Keratinocyte (primary cell): ENCODE measurements at places on chromosomes 13 and 19.

DNA sequence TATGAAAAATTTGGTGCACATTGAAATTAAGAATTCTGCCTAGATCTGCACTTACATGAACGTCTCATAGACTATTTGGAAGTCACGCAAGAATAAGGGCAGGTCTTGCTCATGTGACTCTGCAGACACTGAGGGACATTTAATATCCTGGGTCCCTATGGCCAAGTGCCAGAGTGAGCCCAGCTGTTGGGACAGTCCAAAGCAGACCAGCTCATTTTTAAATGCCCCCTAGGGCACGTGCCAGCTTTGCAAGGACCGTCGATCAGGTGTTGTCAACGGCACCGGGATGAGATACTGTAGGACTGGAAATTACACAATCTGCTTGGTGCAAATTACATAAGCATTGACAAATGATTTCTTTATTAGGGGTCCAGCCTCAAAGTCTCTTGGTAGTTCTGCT lies 293.6 kb downstream of the TEX29 start:
- no peak for DNase-seq

- no peak for DNase-seq
Observed at GRCh38 chr19:16590876-16591802, 18.9 kb upstream of the SLC35E1 start.

DNA sequence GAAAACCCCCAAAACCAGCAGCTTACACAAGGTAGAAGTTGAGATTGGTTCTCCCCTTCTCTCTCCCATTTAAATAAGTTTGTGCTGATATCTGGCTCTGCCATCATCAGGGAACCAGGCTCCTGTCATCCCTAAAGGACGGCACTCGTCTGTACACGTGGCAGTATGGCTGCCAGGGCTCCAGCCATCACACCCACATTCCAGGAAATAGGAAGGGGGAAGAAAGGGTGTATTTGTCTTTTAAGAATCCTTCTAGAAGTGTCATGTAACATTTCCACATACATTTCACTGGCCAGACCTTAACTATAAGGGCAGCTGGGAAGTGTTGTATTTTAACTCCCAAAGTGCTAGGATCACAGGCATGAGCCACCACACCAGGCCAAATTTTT lies 10.1 kb downstream of the SPC24 start:
- no peak for DNase-seq

DNA sequence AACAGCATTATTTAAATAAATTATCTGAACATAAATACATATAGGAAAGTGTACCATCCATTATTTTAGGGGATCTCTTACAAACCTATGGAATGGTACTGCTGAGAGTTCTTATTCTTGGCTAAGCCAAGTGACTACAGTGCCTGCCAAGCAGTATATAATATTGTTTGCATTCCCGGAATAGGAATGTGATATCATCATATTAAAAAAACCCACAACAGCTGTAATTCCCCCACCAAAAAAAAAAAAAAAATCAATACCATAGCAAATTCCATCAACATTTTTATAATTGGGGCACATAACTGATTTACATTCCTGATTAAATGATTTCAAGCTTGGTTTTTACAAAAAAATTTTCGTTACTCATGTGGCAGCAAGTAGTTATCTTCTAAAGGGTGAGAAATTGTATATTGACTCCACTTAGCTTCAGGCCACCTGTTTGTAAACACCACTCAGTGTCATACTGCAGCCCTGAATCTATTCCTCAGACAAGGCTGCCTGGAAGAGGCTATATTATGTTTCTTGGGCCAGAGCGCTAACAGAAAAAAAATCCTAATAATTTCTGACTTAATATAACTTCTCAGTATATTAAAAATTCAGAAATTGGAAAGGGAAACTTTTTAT lies 278.1 kb downstream of the DNAJC15 start:
- DNase-seq: no peak

- no peak for DNase-seq
Observed at GRCh38 chr13:113969973-113970611, 3.8 kb downstream of the C13orf46 start.

- peak; percentile 49 for DNase-seq
Observed at GRCh38 chr13:110286833-110287819, 19.8 kb downstream of the COL4A1 start.

- peak; percentile 98 for DNase-seq
Observed at GRCh38 chr19:45446944-45447343, 20.9 kb upstream of the FOSB start.

DNA sequence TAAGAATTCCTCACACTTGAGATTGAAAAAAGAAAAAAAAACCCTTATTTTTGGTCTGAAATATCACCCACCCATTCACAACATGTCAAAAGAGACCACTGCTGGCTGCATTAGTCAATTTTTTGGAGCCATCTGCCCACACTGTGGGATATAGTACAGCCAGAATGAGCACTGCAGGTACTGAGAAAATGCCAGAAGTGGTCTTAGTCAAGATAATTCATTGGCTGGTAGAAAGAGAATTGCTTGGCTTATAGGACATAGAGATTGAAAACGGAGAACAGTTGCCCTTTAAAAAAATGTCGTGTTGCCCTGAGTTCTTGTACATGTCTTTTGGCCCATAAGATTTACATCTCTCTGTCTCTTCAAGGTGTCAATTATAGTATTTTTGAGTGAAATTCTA lies 1899.5 kb downstream of the OLFM4 start:
- no peak for DNase-seq

DNA sequence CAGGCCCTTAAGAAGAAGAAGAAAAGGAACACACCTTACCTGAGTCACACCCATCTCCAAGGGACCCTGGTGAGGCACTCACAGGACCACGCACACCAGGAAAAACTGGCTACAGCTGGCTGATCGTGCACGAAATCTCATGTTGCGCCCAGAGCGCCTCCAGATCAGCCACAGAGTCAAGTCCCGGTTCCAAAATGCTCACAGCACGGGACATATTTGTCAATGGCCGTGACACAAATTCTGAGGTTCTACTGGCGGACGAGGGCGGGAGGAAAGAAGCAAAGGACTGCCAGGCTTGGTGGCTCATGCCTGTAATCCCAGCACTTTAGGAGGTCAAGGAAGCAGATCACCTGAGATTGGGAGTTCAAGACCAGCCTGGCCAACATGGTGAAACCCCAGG lies 21.5 kb downstream of the SH3GL1 start:
- DNase-seq: no peak

DNA sequence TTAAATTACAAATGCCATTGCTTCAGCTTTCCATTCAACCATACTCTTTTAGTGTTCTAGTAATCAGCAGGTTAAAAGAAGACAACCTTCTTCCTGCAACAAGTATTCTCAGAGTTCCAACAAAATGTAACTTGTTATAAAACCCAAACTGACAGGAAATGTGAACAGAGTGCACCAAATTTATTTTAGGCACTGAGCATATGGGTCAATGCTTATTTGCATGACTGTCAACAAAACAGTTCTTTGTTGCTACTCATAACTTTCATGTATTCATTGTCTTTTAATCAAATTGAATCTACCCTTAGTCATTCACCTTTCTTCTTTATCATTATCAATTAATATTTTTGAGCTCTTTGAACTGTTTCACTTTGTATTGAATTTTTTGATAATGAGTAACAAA lies 554.1 kb downstream of the DACH1 start:
- no peak for DNase-seq

GRCh38 chr13:112697756-112698655 lies 8.2 kb downstream of the ATP11A start:
- no peak for DNase-seq

GRCh38 chr19:6213696-6214641 lies 65.8 kb downstream of the MLLT1 start:
- no peak for DNase-seq

DNA sequence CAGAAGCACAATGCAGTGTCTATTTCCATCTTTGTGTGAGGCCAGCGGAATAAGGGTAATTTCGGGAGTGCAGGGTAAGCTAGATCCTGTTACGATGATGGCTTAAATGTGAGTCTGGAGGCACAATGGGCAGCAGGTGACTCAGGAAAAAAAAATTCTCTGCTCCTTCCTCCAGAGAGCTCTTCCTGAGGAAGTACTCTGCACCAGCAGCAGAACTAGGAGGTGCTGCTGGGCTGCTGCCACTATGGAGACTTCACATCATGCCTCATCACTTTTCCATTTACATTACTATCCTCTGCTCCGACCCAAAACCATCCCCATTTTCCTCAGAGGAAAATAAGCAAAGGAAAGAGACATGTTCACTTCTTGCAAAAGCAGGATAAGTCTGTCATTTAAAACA lies 282.0 kb downstream of the DNAJC15 start:
- DNase-seq: no peak

- DNase-seq: no peak
Observed at GRCh38 chr19:9914315-9915207, 21.8 kb downstream of the OLFM2 start.

GRCh38 chr19:46976845-46977320 lies 42.8 kb upstream of the NPAS1 start:
- DNase-seq: no peak

- no peak for DNase-seq
Observed at GRCh38 chr13:105642511-105642958, 892.9 kb downstream of the EFNB2 start.

DNA sequence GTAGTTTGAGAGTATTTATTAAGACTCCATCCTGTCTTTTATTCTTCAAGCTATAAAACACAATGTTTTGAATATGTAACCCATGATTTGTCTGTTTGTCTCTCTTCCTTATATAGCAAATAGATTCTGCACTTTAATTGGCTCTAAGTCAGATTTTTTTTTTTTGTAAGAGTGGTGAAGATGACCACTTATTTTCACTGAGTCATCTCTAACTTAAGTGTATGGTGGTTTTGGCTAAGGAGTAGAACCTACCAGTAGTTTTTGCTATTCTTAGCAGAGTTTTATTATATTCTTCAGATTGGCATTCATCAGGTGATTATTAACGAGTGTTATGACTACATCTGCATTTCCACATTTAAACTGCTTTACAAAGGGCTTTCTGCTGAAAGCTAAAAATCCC lies 194.7 kb downstream of the LMO7 start:
- DNase-seq: no peak

DNA sequence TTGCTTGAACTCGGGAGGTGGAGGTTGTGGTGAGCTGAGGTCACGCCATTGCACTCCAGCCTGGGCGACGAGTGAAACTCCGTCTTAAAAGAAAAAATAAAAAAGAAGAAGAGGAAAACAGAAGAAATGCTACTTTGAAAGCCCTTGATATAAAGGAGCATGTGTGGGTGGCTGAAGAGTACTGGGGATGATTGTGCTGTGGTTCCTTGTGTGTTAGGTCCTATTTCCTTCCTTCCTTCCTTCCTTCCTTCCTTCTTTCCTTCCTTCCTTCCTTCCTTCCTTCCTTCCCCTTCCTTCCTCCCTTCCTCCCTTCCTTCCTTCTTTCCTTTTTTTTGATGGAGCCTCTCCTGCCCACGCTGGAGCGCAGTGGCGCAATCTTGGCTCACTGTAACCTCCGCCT lies 14.3 kb downstream of the WDR88 start:
- no peak for DNase-seq
